ENCODE measurements at places on chromosomes 12 and 14.

DNA sequence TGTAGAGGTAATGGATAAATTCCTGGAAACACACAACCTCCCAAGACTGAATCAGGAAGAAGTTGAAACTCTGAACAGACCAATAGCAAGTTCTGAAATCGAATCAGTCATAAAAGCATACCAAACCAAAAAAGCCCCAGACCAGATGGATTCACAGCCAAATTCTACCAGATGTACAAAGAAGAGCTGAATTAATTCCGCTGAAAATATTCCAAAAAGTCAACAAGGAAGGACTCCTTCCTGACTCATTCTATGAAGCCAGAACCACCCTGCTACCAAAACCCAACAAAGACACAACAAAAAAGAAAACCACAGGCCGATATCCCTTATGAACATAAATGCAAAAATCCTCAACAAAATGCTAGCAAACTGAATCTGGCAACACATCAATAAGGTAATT, 81.5 kb downstream of the SLC38A4 start:
- DNase-seq, result no peak

- no peak for DNase-seq
Observed at GRCh38 chr14:89233184-89233583, 183.8 kb downstream of the FOXN3 start.

- no peak for DNase-seq
Observed at GRCh38 chr14:63475761-63476160, 67.4 kb downstream of the PPP2R5E start.

- DNase-seq, result peak; percentile 65
Observed at GRCh38 chr12:109818905-109819500, 14.2 kb downstream of the TRPV4 start.

GRCh38 chr12:128637642-128638606, 185.8 kb downstream of the SLC15A4 start:
- no peak for DNase-seq

- DNase-seq, result no peak
Observed at GRCh38 chr14:49923881-49924280, 31.0 kb downstream of the ARF6 start.

DNA sequence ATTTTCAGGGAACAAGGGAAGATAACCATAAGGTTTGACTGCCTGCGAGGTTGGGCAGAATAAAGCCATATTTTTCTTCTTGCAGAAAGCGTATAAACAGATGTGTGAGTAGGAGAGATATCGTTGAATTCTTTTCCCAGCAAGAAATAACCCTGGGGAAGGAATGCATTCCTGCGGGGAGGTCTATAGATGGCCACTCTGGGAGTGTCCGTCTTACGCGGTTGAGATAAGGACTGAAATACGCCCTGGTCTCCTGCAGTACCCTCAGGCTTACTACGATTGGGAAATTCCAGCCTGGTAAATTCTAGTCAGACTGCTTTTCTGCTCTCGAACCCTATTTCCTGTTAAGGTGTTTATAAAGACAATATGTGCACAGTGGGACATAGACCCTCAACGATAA, 225.0 kb downstream of the LRIG3 start:
- DNase-seq, result no peak

GRCh38 chr12:56079723-56080555, at the start of gene ERBB3:
ERBB3 (plus strand) TSS chr12:56080165; CDS start chr12:56080301, 136 bp downstream.
- DNase-seq, result peak; percentile 85

DNA sequence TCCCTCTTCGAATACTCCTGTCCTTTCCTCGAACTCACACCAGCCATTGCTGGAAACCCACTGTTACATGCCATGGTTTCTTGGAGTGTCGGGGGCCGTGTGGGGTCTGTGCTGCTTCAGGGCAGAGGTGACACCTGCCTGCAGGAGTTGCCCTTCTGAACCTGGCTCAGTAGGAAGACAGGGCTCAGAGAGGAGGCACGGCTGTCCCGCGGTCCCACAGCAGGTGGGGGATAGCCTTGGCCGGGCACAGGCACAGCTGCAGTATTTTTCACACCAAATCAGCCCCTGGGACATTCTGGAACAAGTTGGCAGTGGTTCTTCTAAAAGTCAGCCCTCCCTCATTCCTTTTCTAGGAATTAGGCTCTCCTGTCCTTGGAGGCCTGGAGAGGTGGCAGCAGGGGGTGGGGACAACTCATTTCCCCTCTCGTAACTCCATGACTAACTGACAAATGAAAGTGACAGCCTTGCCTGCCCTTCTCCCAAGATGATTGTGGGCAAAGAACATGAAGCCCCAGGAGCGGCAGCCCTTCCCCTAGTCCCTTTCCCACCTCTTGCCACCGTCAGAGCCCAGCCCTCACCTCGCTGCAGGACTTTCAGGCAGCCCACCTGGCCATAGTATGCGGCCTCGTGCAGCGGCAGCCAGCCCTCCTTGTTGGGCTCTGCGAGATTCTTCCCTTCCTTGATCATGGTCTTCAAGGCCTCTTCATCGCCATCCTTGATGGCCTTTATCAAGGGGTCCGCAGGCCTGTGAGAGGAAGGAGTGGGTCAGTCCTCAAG, 22.4 kb downstream of the ASB2 start:
- DNase-seq, result no peak

DNA sequence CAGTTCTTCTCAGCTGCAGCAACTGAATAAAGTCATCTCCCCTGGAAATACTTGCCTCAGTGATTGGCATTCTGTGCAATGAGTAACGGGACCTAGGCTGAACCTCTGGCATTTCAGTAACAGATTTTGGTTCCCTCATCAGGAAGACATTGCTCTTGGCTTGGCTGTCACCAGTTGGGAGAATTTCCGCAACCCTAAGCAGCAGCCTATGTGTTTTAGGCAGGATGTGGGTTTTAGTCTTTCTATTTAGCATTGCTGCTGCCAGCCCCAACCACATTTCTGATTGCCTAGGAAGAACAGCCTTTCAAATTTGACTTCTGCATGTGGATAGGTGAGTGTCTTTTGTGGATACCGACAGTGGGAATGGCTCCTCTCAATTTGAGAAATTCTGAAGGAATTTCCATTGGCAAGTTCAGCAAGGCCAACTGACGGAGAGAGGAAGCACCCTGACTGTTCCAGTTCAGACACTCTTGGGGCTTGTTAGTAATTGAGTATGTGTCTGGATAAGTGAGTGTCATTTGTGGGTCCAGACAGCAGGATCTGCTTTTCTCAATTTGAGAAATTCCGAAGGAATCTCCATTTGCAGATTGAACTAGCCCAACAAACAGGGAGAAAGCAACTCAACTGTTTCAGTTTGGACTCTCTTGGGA, 19.0 kb upstream of the CLEC2A start:
- no peak for DNase-seq

DNA sequence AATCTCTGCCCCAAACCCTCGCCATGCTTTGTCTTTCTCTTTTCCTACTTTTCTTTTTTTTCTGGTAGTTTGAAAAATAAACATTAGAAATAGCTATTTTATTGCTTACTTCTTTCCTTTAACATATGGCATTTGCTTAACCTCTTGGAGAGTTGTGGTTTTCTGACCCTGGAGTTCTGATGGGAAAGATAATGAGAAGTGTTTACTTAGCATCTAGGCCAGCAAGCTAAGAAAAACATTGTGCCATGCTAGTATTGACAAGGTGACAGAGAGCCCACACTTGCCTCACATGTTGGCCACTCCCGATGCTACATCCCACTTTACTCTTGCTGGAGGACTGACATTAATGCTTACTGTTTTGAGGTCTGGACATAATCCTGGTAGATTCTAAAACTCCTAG, 886.2 kb downstream of the DIO2 start:
- DNase-seq, result no peak

DNA sequence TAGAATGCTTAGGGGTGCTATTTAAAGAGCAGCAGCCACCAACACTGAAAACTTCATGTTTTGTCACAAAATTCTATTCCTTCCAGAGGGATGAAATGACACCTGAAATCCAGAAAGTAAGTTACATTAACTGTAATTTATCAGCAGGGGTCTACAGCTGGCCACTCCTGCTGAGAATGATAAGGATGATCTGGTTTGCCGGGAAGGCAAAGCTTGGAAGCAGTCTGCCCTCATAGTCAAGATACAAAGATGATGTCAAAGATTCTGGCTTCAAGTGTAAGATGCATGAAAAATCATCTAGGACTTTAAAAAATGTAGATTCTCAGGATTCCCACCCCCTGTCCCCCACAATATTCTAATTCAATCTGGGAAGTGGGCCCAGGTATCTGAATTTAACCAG, 58.4 kb downstream of the DCAF5 start:
- DNase-seq, result no peak

DNA sequence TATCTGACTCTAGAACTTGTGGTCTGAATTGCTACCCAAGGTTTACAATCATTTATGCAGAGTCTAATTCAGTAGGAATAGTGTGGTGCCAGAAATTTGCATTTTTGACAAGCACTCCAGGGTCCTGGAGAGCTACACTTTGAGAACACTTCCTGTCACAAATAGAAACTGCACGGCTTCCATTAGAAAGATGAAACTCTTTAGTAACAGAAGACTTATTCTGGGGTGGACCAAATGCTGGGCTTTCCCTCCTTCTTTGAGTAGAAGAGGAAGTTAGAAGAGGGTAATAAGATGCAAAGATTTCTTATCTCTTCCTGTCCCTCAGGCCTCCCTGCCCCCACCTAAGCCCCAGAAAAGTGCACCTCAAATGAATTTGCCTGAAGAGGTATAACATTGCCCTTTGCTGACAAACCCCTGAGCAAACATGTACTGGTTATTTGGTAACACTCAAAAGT, 28.4 kb downstream of the DGLUCY start:
- no peak for DNase-seq

- DNase-seq, result no peak
Observed at GRCh38 chr12:95573951-95574576, 22.8 kb upstream of the USP44 start.

GRCh38 chr14:97709552-97709951, 912.4 kb downstream of the VRK1 start:
- DNase-seq, result no peak

GRCh38 chr12:98352218-98352811, 163.1 kb upstream of the TMPO start:
- peak; percentile 58 for DNase-seq

DNA sequence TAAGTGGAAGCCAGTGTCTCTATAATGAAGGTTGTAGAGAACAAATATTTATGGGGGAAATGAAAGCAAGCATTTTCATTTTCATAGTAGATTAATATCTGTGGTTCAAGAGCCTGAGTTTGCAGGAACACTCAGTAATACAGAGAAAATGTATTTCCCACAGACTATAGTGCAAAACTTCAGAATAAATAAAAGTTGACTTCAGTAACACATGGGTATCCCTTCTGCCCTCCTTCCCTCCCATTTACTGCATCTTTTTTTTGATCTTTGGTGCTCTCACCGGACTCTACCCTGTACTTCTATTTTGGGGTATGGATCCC, 75.3 kb upstream of the AMN1 start:
- no peak for DNase-seq

GRCh38 chr14:55097881-55098560, 31.0 kb upstream of the LGALS3 start:
- DNase-seq, result no peak

GRCh38 chr14:73591690-73592449, at the start of gene ACOT4:
ACOT4 (plus strand) TSS chr14:73591873; CDS start chr14:73591960, 87 bp downstream.
- no peak for DNase-seq

DNA sequence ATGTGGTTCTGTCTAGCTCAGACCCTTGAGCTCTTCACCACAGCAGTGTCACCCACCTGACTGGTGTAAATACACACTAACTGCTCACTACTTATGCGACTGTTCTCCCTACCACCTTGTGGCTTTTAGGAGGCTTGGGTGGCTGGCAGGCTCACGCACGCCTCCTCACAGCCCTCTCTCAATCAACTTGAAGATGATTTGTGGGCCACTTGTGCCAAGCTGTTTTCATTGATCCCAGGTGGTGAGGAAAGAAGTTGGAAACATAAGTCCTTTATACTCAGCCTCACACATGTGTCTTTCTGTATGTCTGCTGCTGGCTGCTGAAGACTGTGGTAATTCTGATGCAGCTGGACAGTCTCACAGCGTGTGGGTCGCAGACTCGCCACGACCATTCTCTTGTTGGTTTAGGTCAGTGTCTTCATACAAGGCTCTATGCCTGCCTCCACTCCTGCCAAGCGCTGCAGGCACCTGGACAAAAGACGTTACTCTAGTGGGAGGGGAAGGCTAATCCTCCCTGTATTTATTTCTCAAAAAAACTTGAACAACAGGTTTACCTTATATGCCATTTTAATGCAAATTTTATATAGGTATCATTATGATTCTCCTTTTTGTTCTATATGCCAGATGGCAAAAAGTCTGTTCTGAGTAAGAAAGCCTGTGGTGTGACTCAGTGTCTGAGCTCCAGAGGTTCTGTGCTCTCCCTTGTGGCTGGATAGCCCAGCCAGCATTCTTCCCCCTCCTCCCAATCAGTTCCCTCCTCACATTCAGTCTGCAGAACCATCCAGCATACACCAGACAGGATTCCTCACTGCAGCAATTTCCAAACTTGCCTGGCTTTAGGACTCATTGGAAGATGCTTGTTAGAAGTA, 115.6 kb downstream of the DIP2B start:
- DNase-seq, result peak; percentile 58

DNA sequence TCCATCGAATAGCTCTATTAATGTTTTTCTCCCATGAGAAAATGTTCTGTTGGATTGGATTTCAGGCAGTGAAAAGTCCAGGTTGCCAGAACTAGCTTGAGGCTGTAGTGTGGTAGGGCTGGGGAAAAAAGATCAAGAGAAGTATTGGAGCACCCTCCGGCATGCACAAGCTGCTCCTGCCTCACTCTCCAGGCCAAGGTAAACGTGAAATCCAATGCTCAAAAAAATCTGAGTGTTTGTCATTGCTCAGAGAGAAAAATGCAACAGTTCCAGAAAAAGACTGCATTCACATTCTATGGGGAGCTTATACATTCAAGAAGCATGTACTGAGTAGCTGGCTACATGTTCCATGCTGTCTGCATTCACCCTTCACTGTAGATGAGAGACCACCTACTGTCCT, 680.9 kb upstream of the TBX3 start:
- no peak for DNase-seq

DNA sequence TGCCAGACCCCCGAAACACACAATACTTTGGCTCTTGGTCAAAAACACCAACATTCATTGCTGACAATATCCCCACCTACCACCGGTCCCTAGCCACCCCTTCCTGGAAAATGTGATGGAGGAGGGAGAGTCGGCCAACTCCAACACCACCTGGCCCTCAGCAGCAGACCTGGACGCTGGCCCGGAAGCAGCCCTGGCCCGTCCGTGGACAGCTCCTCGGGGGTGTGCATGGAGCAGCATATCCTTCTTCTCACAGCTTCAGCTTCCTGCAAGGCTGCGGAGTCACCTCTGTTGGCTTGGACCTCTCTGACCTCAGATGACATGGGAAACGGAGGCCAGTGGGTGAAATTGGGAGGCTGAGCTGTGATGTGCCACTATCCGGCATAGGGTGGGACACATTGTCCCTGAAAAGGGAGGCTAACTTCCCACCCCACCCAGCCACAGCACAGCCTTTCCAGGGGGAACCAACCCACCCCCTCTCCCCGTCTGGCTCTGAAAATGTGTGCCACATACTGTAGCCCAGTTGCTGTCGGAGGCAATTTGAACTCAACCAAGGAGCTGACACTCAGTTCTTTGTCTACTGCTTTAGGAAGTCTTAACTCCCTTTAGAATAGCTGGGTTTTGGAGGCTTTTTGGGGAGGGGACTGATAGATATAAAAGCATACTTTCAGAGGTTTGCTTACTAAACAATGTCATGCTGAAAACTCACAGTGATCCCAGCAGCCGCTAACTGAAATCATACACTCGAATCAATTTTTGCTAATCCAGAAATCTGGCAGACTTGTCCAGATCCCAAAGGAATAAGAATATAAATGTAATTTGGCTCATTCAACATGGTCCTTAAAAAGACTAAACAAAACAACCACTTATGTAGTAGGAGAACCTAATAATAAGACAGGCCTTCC, 43.1 kb upstream of the LTA4H start:
- DNase-seq, result no peak
